Calu3 (cell line): ENCODE measurements at places on chromosomes 12 and 14. TPM values are rescaled to one million over a fixed set of nuclear protein-coding genes. Genes with fewer than 3 reads are reported as not detected.

DNA sequence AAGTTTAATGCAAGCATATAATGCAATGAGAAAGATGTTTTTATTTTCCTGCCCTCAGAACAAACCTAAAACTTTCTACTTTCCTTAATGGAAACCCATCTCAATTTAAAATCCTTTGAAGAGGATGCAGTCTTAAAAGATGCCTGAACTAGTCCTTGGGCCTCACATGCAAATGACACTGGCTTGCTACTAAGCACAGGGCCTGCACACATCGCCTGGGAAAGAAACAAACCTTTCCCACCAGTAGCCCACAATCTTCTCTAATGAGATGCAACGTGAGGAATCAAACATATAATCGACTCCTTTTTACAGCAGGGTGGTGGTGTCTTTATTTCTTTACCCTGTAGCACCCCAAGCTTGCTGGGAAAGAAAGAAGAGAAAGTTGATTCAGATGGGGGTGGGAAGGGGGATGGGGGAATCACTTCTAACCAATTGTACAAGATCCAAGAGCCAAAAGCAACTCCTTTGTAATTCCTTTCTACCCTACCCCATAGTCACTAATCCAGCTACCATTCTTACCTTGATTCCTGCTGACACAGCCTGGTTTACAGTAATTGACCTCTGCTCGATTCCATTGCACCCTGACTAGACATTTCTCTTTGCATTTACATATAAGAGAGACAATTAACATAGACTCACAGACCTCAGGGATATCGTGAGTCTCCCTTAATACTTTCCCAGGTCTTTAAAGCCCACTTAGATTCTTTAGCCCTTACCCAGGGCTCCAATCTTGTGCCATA, 69.5 kb upstream of the FERMT2 start:
- no peaks in the 10 kb centered on the region for H3K36me3 ChIP-seq
- H3K27ac ChIP-seq, result no peak overlapping the region
- no peak overlapping the region for H3K4me3 ChIP-seq
- peaks cover 16% of the 10 kb centered on the region for H3K27me3 ChIP-seq
- no peak for DNase-seq

The RTL1 gene
- 0.12 and 0.24 TPM in 2 replicates for total RNA-seq

The NPFF gene
- total RNA-seq, result not detected in 2 replicates

GRCh38 chr14:72824051-72824450, 69.8 kb downstream of the DPF3 start:
- H3K4me1 ChIP-seq, result no peaks in the 10 kb centered on the region
- no peak overlapping the region for H3K27ac ChIP-seq
- peaks cover 13% of the 10 kb centered on the region for H3K27me3 ChIP-seq
- H3K4me3 ChIP-seq, result no peak overlapping the region

GRCh38 chr12:54031480-54031879, 1.4 kb upstream of the HOXC5 start:
- DNase-seq, result no peak
- peaks cover 14% of the 10 kb centered on the region for H3K4me1 ChIP-seq
- H3K4me3 ChIP-seq, result no peak overlapping the region
- H3K27me3 ChIP-seq, result peaks cover 100% of the 10 kb centered on the region
- peaks cover 18% of the 10 kb centered on the region for H3K36me3 ChIP-seq

DNA sequence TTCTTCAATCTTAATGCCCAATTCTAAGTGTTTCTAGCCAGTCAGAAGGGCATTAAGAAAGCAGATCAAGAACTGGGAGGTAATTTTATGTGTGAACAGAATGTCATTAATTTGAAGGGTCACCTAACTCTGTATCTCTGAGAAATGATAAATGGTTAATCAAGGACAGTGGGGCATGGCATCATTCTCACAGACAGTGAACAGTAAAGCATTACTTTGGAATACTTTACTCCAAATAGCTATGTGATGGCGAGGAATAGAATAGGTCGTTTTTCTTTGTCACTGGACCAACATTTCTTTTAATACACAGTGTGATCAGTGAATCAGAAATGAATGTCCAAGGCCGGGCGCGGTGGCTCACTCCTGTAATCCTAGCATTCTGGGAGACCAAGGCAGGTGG, 166.1 kb upstream of the KRR1 start:
- no peak overlapping the region for H3K27ac ChIP-seq
- no peaks in the 10 kb centered on the region for H3K27me3 ChIP-seq
- no peak for DNase-seq
- H3K4me3 ChIP-seq, result no peak overlapping the region
- no peaks in the 10 kb centered on the region for H3K4me1 ChIP-seq

The MYO1H gene
- total RNA-seq, result not detected in 2 replicates
